EL (cell line): ENCODE measurements at places on chromosomes 5 and 9.

DNA sequence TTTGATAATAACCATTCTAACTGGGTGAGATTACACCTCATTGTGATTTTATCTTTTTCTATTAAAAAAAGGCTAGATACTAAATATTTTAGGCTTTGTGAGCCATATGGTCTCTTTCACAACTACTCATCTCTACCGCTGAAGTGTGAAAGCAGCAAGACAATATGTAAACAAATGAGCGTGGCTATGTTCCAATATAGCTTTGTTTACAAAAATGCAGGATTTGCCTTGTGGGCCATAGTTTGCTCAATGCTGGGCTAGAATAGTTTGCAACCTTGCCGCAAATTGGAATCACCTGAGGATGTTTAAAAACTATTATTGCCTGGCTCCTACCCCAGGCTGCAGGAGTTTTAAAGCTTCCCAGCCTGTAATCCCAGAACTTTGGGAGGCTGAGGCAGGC lies 10.2 kb upstream of the GPR150 start:
- no peak for DNase-seq

GRCh38 chr5:52580921-52581320 lies 206.8 kb upstream of the ITGA1 start:
- DNase-seq, result peak; percentile 59

DNA sequence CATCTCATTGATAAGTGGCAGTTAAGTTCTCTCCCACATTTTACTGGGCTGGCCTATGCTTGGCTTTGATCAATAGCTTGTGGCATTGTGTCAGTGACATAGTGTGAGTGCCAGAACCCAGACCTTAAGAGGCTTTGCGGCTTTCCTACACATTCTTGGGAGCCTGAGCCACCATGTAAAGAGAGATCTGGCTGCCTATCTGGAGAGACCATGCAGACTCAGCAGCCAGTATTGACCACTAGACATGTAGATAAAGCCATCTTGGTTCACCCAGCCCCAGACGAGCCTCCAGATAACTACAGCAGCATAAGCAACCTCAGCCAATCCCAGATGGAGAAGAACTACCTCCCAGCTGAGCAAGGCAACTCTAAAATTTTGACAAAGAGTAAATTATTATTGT lies 28.6 kb downstream of the C9orf153 start:
- DNase-seq, result no peak

GRCh38 chr5:31909073-31909472 lies 265.0 kb downstream of the GOLPH3 start:
- DNase-seq, result no peak

GRCh38 chr5:115962239-115962564 lies at the start of gene LVRN:
LVRN (plus strand) TSS chr5:115962475; CDS start chr5:115962618, 143 bp downstream.
- no peak for DNase-seq

- no peak for DNase-seq
Measured at GRCh38 chr9:83466877-83467276, 71.3 kb downstream of the FRMD3 start.

DNA sequence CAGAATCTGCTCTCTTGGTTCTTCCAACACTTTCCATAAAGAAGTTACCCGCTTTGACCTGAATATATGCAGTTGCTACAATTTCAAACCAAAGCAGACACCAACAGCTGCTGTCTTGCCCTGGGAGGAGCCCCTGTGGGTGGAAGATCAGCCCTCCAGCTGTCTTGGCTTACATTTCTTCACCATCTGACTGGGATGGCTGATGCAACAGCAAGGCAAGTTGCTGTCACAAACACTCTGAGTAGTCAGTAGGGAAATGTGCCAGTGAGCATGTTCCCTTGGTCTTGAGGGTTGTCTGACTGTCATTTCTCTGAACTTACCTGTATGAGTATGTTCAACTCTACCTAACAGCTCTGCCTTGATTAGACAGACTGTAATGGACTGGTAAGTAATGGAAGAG lies 152.9 kb downstream of the SGCD start:
- DNase-seq, result no peak

DNA sequence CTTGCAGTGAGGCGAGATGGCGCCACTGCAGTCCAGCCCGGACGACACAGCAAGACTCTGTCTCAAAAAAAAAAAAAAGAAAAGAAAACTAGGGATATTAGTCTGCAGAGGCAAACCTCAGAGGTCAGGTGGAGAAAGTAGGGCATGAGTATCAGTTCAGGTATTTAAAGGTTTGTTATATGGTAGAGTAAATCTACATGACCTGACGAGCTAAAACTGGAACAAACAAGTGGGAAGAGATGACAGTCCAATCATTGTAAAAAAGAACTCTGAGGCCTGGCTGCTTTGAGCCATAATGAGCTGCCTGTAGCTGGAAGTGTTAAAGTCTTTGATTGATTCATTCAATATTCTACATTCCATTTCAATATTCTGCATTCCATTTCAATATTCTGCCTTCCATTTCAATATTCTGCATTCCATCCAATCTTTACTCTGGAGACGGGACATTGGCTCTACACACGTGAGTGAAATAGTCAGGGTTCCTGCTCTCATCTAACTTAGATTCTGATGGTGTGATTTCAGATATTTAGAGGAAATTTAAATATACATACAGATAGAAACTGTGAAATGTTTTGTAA lies 28.9 kb upstream of the GRAMD2B start:
- DNase-seq, result no peak

- no peak for DNase-seq
Measured at GRCh38 chr9:112003538-112003937, 106.9 kb downstream of the UGCG start.

- DNase-seq, result no peak
Measured at GRCh38 chr5:171659896-171660295, 125.7 kb upstream of the SMIM23 start.

GRCh38 chr5:139051392-139051791 lies 146.8 kb downstream of the SIL1 start:
- no peak for DNase-seq

DNA sequence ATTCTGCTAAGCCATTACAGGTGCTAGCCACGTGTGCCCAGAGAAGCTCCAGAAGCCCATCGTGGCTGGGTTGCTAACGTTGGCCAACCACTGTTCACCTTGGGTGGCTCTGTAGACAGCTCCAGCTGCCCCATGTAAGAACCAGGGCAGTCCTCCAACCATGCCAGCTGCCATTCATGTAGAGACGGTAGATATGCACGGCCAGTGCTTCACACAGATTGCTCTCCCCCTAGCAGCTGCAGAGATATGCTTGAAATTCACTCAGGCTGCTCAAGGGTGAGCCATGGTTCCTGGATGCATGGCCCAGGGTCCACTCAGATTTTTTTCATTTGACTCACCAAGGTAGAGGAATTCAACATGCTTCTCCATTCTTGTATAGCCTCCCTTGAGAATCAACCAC lies 31.0 kb downstream of the GADD45G start:
- no peak for DNase-seq

DNA sequence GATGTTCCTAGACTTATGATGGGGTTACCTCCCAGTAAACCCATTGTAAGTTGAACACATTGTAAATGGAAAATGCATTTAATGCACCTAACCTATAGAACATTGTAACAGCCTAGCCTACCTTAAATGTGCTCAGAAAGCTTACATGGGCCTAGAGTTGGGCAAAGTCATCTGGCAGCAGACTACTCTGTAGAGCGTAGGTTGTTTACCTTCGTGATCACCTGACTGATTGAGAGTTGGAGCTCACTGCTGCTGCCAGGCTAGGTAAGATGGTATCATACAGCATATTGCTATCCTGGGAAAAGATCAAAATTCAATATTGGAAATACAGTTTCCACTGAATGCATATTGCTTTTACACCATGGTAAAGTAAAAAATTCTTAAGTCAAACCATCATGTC lies 95.4 kb downstream of the HTR4 start:
- no peak for DNase-seq

GRCh38 chr5:101136454-101136853 lies 233.4 kb upstream of the ST8SIA4 start:
- DNase-seq, result no peak

DNA sequence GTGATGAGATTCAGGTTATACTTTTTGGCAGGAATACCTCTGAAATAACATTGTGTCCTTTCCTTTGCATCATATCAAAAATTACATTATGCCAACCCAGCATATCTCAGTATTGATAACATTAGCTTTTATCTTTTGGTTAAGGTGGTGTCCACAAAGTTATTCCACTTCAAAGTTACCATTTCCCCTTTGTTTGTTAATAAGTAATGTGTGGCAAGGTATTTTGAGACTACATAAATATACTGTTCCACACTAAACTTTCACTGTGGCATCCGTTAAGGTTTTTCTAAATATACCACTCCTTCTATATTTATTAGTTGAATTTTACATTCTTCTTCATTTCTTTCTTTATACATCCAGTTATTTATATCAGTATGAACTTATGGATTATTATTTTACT lies 14.1 kb upstream of the ARHGEF37 start:
- no peak for DNase-seq

GRCh38 chr5:130526708-130527107 lies 622.4 kb downstream of the CHSY3 start:
- no peak for DNase-seq

DNA sequence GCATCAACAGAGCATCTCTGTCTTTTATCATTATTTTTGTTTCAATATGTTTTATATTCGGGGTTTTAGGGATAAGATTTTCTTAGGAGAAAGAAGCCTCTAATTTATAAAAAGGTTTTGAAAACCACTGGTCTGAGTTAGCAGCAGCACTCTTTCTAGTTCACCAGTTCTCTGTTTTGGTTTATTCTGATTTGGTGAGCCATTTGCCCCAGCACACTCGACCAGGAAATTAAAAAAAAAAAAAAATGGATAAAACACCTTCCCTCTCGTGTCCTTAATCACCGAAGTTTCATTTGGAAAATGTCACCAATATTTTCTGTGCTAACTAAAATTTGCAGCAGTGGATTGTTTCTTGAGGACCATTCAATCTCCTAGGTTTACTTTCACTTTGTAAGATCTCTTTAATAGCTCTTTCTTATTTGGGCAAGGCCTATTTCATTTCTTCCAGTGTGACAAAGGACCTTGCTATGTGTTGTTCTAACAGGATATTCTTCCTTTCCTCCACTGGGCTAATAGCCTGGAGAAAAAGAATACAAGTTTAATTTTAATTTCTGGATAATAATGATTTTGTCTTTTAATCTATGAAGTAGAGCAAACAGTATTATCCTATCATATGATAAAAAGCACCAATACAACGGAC lies 57.8 kb upstream of the ANXA1 start:
- DNase-seq, result peak; percentile 22

DNA sequence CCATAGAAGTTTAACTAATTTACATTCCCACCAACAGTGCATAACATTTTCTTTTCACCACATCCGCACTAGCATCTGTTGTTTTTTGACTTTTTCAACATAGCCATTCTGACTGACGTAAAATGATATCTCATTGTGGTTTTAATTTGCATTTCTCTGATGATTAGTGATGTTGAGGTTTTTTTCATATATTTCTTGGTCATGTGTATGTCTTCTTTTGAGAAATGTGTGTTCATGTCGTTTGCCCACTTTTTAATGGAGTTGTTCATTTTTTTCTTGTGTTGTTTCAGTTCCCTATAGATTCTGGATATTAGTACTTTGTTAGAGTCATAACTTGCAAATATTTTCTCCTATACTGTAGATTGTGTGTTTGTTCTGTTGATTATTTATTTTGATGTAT lies 163.4 kb downstream of the FER start:
- DNase-seq, result no peak

- DNase-seq, result no peak
Measured at GRCh38 chr9:113988385-113989016, 89.6 kb downstream of the AMBP start.

GRCh38 chr9:13873203-13873602 lies 440.7 kb downstream of the NFIB start:
- no peak for DNase-seq

GRCh38 chr9:118595719-118596305 lies 773.4 kb downstream of the BRINP1 start:
- peak; percentile 67 for DNase-seq

GRCh38 chr5:37882636-37883035 lies 42.8 kb upstream of the GDNF start:
- DNase-seq, result peak; percentile 21

DNA sequence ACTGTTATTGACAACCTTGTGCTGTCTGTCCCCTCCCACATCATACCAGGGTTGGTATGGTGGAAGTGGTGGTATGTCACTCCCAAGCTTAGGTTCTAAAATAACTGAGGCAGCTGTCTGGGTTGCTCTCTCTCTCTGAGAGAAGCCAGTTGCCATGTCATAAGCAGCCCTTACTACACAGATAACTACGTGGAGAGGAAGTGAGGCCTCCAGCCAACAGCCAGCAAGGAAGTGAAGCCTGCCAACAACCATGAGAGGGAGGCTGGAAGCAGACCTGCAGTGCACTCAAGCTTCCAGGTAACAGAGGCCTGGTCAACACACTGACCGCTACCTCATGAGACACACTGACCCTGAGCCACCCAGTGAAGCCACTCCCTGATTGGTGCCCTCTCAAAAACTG lies 18.6 kb downstream of the CTNNAL1 start:
- DNase-seq, result peak; percentile 21

GRCh38 chr5:65121880-65122436 lies 353.2 kb downstream of the CWC27 start:
- peak; percentile 86 for DNase-seq

- peak; percentile 82 for DNase-seq
Measured at GRCh38 chr5:172283020-172283861, at the start of gene UBTD2. UBTD2 (minus strand) TSS chr5:172283764; CDS start chr5:172283665, 99 bp downstream.

DNA sequence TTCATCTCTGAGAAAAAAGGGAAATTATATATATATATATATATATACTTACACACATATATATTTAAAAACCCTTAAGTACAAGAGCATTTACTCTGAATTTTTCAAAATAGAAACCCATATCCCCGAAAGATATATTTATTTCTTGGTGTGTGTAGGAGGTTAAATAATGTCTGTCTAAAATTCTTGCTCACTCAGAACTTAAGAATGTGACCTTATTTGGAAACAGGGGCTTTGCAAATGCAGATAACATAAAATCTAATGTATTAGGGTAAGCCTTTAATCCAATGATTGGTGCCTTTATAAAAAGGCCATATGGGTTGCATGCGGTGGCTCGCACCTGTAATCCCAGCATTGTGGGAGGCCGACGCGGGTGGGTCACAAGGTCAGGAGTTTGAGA lies 517.3 kb upstream of the TLE4 start:
- DNase-seq, result peak; percentile 53
